ENCODE measurements at places on chromosomes 6 and 20. TPM values are rescaled to one million over a fixed set of nuclear protein-coding genes. Genes with fewer than 3 reads are reported as not detected.
A peak's percentile ranks its signal among the peaks of the same experiment; 100 is the strongest.

The ERVFRD-1 gene
- not detected for total RNA-seq

The MOXD1 gene
- total RNA-seq = 3.5 TPM

The RHAG gene
- not detected for total RNA-seq

The OR2H2 gene
- total RNA-seq = not detected

The GTF2H4 gene
- 41.3 TPM for total RNA-seq

The GLP1R gene
- total RNA-seq = not detected

The LAMA5 gene
- 285 TPM for total RNA-seq

The TULP1 gene
- total RNA-seq = not detected

The MEP1A gene
- total RNA-seq = not detected

The PRSS16 gene
- 2.0 TPM for total RNA-seq

The DNAH8 gene
- total RNA-seq = not detected

The APOM gene
- 0.89 TPM for total RNA-seq

GRCh38 chr6:159973406-159973805, 4.5 kb downstream of the IGF2R start:
- peaks cover 17% of the 10 kb centered on the region for H3K4me1 ChIP-seq
- no peak overlapping the region for H3K27ac ChIP-seq
- H3K36me3 ChIP-seq = no peaks in the 10 kb centered on the region

DNA sequence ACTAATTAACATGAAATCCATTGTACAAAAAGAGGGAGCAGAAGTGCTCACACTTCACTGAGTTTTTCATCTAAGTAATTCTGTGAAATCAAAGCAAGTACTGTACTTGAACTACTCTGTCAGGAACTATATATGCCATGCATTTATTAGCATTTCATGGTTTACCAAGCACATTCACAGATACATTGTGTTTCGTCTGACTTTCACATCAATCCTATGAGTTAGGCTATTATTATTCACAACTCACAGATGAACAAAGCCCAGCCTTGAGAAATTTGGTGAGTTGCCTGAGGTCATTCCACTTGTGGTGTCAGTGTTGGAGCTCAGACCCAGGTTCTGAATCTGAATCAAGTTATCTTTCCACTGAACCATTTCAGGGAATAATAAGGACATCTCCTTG, 33.7 kb upstream of the TENT5A start:
- no peak overlapping the region for H3K27ac ChIP-seq
- DNase-seq = no peak
- H3K4me1 ChIP-seq = no peaks in the 10 kb centered on the region
- H3K36me3 ChIP-seq = no peaks in the 10 kb centered on the region
- no peak overlapping the region for H3K4me3 ChIP-seq

DNA sequence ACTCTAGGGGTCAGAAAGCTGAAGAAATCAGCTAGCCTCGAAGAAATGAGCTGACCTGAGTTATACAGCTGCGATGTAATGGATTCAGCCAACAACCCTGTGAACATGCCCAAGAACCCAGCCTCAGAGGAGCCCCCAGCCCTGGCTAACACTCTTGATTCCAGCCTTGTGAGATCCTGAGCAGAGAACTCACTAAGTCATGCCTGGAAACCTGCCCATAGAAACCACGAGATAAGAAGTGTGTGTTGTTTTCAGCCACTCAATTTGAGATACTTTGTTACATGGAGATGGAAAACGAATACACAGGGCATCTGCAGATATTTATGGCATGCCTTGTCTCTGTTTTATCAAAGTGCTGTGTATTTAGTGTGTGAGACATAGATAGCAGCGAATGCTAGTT, 265.2 kb downstream of the QKI start:
- no peaks in the 10 kb centered on the region for H3K4me1 ChIP-seq
- no peaks in the 10 kb centered on the region for H3K36me3 ChIP-seq
- H3K4me3 ChIP-seq = no peak overlapping the region
- DNase-seq = peak; percentile 71

- H3K4me3 ChIP-seq = peak overlapping the region; percentile 72
Observed at GRCh38 chr6:159693894-159694545, 979 bp upstream of the SOD2 start.

DNA sequence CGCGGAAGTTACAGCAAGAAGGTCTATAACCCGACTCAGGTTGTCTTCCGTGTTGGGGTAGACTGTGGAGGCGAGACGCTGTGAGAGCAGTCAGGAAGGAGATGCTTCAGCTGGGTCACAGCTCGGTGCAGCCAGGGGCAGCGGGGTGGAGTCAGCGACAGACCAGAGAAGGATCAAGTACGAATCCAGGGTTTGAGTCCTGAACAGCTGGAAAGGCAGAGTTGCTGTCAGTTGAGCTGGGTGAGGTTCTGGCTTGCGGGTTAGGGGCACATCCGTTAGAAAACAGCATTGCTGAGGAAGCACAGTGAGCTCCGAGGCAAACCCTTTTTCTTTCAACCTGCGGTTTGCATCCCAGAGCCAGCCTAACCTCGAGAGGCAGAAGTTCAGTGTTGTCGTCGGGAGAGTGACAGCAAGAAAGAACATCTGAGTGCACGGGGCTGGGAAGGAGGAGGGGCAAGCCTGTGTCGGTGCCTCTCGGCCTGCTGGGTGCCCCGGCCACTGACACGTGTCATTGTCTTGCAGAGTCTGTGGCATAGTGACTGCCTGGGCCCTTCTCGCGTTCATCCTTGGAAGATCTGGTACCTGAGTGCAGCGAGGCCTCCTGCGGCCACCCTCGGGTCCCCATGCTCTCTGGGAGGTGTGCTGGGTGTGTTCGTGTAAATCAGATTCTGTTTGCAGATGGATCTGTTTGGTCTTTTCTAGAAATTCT, 20.0 kb downstream of the PNLDC1 start:
- no peaks in the 10 kb centered on the region for H3K36me3 ChIP-seq
- H3K4me3 ChIP-seq = no peak overlapping the region
- no peak overlapping the region for H3K27ac ChIP-seq

DNA sequence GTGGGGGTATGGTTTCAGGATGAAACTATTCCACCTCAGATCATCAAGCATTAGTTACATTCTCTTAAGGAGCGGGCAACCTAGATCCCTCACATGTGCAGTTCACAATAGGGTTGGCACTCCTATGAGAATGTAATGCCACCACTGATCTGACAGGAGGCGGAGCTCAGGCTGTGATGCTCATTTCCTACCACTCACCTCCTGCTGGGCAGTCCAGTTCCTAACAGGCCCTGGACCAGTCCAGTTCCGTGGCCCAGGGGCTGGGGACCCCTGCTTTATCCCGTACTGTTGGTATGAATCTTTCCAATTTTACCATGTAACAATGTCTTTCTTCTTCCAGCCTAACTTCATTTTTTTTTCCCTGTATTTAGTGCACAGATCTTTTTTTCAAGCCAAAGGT, 94.9 kb downstream of the OGFRL1 start:
- no peaks in the 10 kb centered on the region for H3K27me3 ChIP-seq
- H3K4me1 ChIP-seq = peaks cover 10% of the 10 kb centered on the region
- DNase-seq = no peak
- no peak overlapping the region for H3K27ac ChIP-seq

DNA sequence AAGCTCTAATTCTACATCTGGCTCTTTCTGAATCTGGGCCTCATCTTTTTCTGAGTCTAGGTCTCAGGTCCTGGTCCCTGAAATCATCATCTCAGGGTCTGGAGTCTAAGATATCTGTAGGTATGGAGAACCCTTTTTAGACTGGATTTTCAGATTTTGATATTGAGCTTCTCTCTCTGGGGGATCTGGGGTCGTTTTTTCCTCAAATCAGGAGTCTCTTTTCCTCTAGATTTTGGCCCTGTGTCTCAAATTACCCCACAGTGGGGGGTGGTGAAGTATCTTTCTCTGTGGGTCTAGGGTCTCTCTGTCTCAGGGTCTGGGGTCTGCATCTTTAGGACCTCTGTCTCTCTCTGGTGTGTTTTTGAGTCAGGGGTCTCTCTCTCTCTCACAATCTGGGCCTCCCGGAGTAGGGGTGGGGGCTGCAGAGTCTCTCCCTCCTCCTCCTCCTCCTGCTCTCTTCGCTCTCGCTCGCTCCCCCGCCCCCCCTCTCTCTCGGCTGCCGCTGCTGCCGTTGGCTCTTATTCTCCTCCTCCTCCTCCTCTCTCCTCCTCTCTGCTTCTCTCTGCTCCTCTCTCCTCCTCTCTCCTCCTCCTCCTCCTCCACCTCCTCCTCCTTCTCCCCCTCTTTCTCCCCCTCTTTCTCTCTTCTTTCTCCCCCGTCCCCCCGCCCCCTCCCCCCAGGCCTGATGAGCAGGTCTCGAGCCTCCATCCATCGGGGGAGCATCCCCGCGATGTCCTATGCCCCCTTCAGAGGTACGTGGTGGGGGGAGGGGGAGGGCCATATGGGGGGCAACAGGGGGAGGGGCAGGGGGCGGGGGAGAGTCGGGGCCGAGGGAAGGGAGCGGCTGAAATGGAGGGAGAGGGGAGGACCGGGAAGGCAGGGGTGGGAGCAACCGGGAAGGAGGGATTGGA, at the start of gene SYNGAP1:
TSS of gene SYNGAP1 (plus strand) at position 486 of the 911 bp plus-strand sequence. CDS start at position 686, 200 bp downstream.
- H3K27ac ChIP-seq = peak within 1 kb of the TSS; percentile 98
- H3K27me3 ChIP-seq = no peaks in the 10 kb centered on the region
- peaks cover 6% of the 10 kb centered on the region for H3K36me3 ChIP-seq
- H3K4me3 ChIP-seq = peak within 1 kb of the TSS; percentile 49
- peaks cover 36% of the 10 kb centered on the region for H3K4me1 ChIP-seq

- H3K36me3 ChIP-seq = no peaks in the 10 kb centered on the region
- DNase-seq = peak; percentile 25
- H3K4me3 ChIP-seq = no peak overlapping the region
- no peaks in the 10 kb centered on the region for H3K27me3 ChIP-seq
- H3K27ac ChIP-seq = peak overlapping the region; percentile 82
Observed at GRCh38 chr20:49990271-49990720, 7.5 kb downstream of the SNAI1 start.

DNA sequence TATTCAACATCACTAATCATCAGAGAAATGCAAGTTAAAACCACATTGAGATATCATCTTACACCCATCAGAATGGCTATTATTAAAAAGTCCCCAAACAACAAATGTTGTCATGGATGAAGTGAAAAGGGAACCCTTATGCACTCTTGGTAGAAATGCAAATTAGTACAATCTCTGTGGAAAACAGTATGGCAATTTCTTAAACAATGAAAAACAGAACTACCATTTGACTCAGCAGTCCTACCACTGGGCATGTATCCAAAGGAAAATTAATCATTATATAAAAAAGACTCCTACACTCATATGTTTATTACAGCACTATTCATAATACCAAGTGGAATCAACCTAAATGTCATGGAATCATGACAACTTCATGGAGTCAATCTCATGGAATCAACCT, 611.3 kb upstream of the GJE1 start:
- no peaks in the 10 kb centered on the region for H3K36me3 ChIP-seq
- DNase-seq = no peak
- H3K4me1 ChIP-seq = no peaks in the 10 kb centered on the region
- H3K4me3 ChIP-seq = no peak overlapping the region

DNA sequence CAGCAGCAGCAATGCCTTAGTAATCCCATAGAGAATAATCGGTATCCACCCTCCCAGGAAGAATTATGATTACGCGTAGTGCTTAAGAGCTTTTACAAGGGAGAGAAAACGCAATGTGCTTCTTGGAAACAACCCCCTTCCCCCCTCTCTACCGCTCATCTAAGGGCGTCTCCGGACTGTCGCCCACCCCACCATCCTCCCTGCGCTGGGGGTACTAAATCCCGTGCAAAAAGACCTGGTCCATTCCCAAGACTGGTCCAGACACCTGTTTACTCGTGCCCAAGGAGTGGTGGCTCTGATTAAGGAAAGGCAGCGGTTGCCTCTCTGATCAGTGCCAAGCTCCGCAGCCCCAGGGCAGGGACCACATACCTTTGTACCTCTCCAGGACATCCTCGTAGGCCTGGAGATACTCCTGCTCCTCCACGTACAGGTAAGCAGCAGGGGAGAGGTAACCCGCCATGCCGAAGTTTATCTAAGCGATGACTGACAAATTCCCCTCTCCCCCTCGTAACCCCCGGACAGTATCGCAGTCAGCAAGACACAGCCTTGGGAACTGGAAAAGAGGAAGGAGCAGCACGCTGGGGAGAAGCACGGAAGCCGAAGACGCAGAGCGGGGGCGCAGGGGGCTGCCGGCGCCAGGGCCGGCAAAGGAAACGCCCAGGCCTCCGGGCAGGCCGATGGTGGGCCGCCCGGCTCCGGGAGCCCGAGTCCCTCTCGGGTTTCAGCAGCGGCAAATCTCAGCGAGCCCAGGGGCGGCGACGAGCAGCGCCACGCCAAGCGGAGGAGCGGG, 112.0 kb upstream of the BEND6 start:
- H3K4me1 ChIP-seq = peaks cover 10% of the 10 kb centered on the region
- no peaks in the 10 kb centered on the region for H3K27me3 ChIP-seq
- no peaks in the 10 kb centered on the region for H3K36me3 ChIP-seq
- peak overlapping the region; percentile 89 for H3K27ac ChIP-seq
- H3K4me3 ChIP-seq = peak overlapping the region; percentile 97

DNA sequence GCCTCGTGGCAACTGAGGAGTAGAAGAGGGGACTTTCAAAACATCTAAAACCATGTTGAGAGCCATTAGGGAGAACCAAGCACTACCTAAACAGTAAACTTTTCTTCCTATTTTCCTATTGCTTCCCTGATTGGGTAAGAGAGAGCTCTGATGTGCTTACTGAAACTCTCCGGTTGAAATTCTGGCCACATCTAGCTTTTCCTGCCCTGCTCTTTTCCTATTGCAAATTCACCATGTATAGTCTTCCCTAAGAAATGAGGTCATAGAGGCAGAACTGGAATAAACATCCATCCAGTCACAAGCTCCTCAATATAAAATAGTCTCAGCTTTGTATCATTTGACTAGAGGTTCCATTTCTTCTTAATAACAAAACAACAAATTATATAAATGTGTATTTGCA, 199.5 kb upstream of the CNR1 start:
- H3K4me1 ChIP-seq = peaks cover 17% of the 10 kb centered on the region
- H3K36me3 ChIP-seq = no peaks in the 10 kb centered on the region
- DNase-seq = no peak
- H3K27me3 ChIP-seq = no peaks in the 10 kb centered on the region
- no peak overlapping the region for H3K4me3 ChIP-seq

- H3K27me3 ChIP-seq = no peaks in the 10 kb centered on the region
- no peak overlapping the region for H3K4me3 ChIP-seq
- DNase-seq = no peak
- H3K36me3 ChIP-seq = no peaks in the 10 kb centered on the region
- H3K27ac ChIP-seq = no peak overlapping the region
Observed at GRCh38 chr20:43515628-43516027, 8.1 kb downstream of the L3MBTL1 start.

- no peak overlapping the region for H3K27ac ChIP-seq
- peaks cover 9% of the 10 kb centered on the region for H3K4me1 ChIP-seq
- no peak for DNase-seq
- no peak overlapping the region for H3K4me3 ChIP-seq
Observed at GRCh38 chr6:142822383-142822782, 122.6 kb downstream of the HIVEP2 start.

- no peaks in the 10 kb centered on the region for H3K4me1 ChIP-seq
- H3K4me3 ChIP-seq = no peak overlapping the region
- H3K36me3 ChIP-seq = no peaks in the 10 kb centered on the region
- peak; percentile 22 for DNase-seq
- H3K27me3 ChIP-seq = peaks cover 8% of the 10 kb centered on the region
- no peak overlapping the region for H3K27ac ChIP-seq
Observed at GRCh38 chr20:57323034-57323433, 6.6 kb upstream of the SPO11 start.

DNA sequence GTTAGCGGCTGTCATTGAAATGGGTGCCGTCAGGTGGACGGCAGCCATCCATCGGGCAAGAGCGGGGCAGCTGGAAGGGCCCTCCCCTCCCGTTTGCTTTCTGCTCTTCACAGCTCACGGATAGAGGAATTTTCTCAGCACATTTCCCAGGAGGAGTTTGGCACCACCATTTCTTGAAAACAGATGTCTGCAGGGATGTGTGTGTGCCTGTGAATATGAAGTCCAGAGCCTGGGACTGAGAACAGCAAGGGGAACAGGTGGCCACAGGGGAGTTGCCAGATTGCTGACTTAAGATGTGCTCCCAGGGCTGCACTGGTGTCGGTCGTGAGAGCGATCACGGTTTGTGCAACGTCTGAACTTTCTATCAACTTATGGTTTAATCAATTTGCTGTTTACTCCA, 22.1 kb upstream of the ECI2 start:
- no peak overlapping the region for H3K4me3 ChIP-seq
- H3K36me3 ChIP-seq = no peaks in the 10 kb centered on the region
- DNase-seq = no peak
- no peaks in the 10 kb centered on the region for H3K4me1 ChIP-seq
- no peak overlapping the region for H3K27ac ChIP-seq

All from astrocyte (in vitro differentiated cells and primary cell).